T1000 (cell line): ENCODE measurements at places on chromosomes 2 and 18.

- DNase-seq = no peak
Measured at GRCh38 chr2:146979746-146980145, 865.1 kb upstream of the ACVR2A start.

DNA sequence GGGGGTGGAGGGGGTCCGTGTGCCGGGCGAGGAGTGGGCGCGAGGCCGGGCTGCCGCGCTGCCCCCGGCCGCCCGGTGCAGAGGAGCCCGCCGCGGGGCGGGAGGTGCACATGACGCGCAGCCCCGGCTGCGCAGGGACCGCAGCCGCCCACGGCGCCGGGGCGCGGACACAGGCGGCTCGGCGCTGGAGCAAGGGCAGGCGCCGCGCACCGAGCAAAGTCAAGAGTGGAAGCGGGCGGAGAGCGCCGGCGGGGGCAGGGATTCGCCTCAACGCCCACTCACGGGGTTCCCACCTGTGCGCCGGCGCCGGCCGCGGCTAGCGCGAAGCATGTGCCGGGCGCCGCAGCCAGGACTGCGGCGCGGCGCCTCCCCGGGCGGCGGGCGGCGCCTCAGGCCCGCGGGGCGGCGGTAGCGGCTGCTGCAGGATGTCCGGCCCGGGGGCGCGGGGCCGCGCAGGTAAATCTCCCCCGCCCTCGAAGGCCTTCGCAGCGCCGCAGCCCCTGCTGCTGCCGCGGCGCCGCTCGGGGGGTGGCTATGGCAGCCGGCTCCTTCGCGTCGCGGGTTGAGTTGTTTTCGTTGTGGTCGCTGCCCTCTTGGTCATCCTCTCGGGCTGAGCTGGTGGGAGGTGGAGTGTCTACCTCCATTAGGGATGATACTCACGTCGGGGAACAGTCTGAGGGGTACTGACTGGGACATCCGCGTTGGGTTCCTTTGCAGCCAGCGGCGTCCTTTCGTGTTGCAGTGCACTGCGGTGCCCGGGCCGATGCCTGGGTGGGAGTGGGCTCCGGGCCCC lies 216.3 kb upstream of the DTNA start:
- peak; percentile 19 for DNase-seq

DNA sequence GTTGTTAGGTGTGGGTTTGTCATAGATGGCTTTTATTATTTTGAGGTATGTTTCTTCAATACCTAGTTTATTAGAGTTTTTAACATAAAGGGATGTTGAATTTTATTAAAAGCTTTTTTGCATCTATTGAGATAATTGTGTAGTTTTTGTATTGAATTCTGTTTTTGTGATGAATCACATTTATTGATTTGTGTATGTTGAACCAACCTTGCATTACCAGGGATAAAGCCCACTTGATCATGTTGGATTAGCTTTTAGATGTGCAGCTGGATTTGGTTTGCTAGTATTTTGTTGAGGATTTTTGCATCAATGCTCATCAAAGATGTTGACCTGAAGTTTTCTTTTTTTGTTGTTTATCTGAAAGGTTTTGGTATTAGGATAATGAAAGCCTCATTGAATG lies 328.2 kb downstream of the ADCYAP1 start:
- no peak for DNase-seq

- DNase-seq = no peak
Measured at GRCh38 chr2:76307495-76307894, 596.8 kb upstream of the GCFC2 start.

- no peak for DNase-seq
Measured at GRCh38 chr2:68428126-68428525, 39.0 kb downstream of the FBXO48 start.

DNA sequence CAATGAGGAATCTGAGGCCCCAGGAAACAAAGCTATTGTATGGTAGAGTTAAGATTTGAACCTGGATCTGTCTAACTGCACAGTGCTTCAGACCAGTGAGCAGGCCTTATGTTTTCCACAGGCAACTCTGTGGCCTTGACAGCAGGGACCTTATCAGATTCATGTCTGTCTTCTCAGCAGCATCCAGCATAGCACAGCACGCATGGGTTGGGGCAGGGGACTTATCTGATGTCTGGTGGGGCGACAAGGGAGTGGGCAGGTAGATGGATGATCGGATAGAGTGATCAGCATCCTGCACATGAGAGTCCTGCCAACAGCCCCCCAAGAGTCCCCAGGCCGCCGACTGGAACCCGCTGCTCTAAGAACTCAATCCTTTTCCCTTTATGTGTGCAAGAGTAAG lies 28.7 kb upstream of the KCNF1 start:
- no peak for DNase-seq
